ENCODE measurements at places on chromosomes 7 and 10. TPM values are rescaled to one million over a fixed set of nuclear protein-coding genes. Genes with fewer than 3 reads are reported as not detected.

The CCDC7 gene
- total RNA-seq = 0.72 TPM

The PPP1R9A gene
- total RNA-seq = 37.2 TPM

The TMEM196 gene
- total RNA-seq = not detected

The CYP26C1 gene
- 0.09 TPM for total RNA-seq

The RAPGEF5 gene
- 20.7 TPM for total RNA-seq

The ICA1 gene
- total RNA-seq = 34.2 TPM

The AKR1D1 gene
- 2.2 TPM for total RNA-seq

The SPDYE9 gene
- not detected for total RNA-seq

The PLAU gene
- total RNA-seq = 1.8 TPM

The CACNB2 gene
- total RNA-seq = 0.98 TPM
